ENCODE measurements at places on chromosomes 11 and 22.
A peak's percentile ranks its signal among the peaks of the same experiment; 100 is the strongest.

DNA sequence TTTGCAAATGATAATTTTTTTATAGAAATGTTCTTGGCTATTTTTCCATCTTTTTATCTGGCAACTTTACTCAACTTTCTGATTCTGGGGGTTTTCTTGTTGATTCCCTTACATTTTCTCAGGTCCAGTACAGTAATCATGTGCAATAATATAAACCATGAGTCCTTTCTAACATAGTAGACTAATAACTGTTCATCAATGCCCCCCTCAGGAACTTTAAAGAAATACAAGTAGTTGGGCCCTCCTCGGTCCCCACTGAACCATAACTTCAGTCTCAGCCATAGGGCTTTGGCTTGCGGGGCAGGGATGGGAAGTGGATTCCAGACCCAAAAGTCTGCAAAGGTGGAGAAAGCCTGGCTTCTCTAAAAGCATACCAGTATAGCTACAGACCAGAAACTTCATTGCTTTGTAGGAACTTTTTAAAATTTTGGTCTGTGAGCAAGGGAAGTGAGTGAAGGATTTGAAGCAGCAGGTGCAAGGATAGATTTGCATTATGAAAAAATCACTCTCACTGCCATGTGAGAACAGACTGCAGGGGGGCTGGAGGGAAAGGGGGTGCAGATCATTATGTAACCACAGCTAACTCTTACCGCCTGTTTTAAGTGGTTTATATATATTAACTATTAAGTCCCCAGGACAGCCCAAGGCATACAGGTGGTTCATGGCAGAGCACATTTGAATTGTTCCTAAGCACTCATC, 10.4 kb upstream of the TUB start:
- peak; percentile 16 for DNase-seq

DNA sequence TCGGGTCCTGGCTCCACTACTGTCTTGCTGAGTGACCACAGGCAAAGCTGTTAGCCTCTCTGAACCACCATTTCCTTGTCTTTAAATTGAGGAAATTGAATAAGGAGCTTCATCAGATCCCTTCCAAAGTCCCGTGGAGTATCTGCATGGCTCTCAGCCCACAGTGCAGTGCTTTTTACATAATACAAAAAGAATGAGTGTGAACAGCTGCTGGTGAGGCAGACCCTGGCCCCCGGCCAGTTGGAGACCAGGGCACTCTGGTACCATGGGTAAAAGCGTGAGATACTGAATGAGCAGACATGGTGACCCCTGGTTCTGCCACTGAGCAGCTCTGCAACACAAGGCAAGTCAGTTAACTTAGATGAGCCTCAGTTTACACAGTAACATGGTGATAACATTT, 86.8 kb downstream of the GALNT18 start:
- DNase-seq = no peak

DNA sequence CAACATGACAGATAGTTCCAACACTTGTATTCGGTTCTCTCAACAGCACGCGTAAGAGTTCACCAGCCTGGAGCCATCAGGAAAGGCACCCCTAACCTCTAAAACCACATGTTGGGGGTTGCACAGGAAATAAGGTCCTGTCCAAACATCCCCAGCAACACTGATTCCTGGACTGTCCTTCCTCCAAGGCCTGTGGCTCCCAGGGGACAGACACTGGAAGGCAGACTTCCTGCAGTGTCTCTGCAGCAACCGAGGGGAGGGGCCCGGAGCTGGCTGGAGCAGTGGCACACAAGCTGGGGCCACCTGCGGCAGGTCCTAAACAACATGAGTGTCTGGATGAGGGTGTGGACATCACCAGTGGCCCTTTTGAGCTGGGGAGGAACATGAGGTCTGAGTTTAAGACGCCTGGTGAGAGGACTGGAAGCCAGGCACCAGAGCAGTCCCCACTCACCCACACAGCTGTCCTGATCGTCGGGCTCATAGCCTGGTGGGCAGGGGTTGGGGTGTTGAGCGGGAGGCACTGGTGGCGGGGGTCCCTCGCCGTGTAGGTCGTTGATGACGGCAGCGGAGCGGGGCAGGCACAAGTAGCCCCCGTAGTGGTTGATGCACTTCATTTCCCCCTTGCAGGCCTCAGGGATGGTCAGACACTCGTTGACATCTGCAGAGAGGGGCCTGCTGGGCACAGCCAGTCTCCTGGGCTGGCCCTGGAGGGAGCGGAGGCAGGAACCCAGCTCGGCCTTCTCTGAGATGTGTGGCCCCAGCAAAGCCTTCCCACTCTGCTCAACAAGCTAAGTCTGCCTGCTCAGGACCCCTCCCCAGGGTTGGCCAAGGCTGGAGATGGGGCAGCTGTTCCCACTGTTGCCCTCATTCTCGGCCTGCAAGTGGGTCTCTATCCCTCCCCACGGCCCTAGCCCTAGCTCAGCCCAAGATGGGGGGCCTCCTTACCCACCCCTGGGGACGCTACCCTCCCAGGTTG, 1.6 kb downstream of the EFEMP2 start:
- DNase-seq = no peak

GRCh38 chr22:47307326-47307725, 544.9 kb downstream of the TBC1D22A start:
- DNase-seq = peak; percentile 35

GRCh38 chr11:134664447-134665187, 252.6 kb upstream of the B3GAT1 start:
- no peak for DNase-seq

All from NCI-H460 (cell line).